ENCODE measurements at places on chromosomes 16 and 17.

GRCh38 chr16:88965411-88965810, 11.6 kb downstream of the CBFA2T3 start:
- no peaks in the 10 kb centered on the region for H3K36me3 ChIP-seq
- no peak for DNase-seq
- H3K27ac ChIP-seq, result no peak overlapping the region
- no peaks in the 10 kb centered on the region for H3K4me1 ChIP-seq

- peaks cover 24% of the 10 kb centered on the region for H3K4me1 ChIP-seq
- H3K36me3 ChIP-seq, result peaks cover 29% of the 10 kb centered on the region
- H3K27ac ChIP-seq, result no peak overlapping the region
- no peak for DNase-seq
- H3K4me3 ChIP-seq, result no peak overlapping the region
- H3K27me3 ChIP-seq, result no peaks in the 10 kb centered on the region
These were observed 36.3 kb downstream of the OR1D5 start for GRCh38 chr17:3026856-3027751.

DNA sequence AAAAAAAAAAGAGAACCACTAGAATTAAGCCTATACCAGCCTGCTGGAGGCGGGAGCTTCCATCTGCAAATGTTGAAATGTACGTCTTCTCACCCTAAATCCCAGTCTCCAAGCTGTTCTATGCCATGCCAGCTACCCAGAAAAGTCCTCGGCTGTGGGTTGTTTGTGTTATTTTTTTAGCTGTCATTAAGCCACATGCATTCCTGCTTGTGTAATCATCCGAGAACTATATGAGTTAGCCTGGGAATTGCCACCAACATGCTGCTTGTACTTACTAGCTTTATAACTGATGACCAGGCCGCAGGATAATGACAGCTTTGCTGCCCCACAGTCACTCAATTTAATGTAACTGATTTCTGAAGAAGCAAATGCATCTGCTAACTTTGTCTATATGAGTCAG, 313.9 kb upstream of the SALL1 start:
- DNase-seq, result peak; percentile 62
- no peak overlapping the region for H3K27ac ChIP-seq
- no peaks in the 10 kb centered on the region for H3K4me1 ChIP-seq

DNA sequence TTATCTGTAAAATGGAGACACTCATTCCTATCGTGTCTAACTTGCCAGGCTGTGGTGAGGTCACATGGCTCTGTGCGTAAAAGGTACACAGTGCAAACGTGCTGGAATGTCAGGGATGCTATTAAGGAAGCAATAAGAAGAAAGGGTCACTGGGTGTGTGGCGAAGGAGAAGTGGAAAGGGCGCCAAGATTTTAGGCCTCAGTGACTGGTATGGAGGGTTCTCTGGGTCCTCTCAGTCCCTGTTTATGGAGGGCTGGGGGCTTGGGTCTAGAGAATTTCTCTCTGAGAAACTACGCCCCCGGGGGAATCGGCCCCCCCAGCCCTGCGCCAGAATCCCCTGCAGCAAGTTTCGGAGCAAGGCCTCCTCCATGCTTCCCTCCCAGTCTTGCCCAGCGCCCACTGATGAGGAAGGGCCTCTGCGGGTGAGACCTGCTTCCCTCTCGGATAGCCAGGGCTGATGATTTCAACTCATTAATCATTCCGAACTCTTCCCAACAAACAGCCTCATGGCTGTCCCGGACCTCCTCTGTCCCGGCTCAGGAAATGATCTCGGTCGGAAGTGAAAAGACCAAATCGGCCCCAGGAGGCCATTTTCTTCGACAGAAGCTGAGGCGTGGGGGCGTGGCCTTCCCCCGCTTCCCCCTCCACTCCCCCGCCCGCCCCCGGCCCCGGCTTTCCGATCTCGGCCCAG, 1.2 kb upstream of the HEXIM1 start:
- peaks cover 23% of the 10 kb centered on the region for H3K4me1 ChIP-seq
- peak overlapping the region; percentile 97 for H3K4me3 ChIP-seq
- no peaks in the 10 kb centered on the region for H3K27me3 ChIP-seq

DNA sequence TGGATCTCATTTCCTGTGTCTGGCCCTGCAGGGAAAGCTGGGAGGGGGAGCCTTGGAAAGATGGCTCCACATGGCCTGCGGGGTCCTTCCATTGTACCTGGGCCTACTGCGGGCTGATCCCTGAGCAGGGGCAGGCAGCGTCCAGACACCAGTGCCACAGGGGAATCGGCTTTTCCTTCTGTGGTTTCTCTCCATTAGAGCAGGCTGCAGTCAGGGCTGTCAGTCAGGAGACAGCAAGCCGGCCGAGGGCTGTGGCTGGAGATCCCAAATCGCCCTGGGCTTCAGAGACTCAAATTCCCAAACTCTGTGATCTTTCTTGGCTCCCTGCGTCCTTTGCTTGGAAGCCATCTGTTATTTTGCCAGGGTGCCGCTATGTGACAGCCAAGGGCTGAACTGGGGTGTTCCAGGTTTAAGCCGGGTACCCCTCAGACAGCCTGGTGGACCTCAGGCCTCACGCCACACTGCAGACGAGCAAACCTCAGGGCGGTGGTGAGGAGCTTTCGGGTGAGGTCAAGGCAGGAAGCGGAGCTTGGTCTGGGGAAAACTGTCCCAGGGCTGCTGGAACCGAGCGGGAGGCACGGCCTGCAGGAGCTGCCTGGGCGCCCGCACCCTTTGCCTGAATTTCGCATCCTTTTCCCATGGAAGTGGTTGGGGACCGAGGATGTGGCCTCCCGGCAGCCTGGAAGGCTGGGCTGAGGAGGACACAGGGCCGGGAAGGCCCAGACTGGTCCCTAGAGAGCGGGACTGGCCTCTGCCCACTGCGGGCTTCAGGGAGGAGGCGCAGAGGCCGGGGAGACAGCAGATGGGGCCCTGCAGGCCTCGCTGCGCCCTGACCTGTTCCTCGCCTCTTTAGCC, 1.5 kb upstream of the CPNE7 start:
- peak overlapping the region; percentile 49 for H3K4me3 ChIP-seq
- no peak overlapping the region for H3K27ac ChIP-seq
- H3K4me1 ChIP-seq, result no peaks in the 10 kb centered on the region
- DNase-seq, result no peak
- peaks cover 11% of the 10 kb centered on the region for H3K36me3 ChIP-seq

- no peak overlapping the region for H3K27ac ChIP-seq
- peaks cover 14% of the 10 kb centered on the region for H3K27me3 ChIP-seq
- no peak for DNase-seq
- H3K36me3 ChIP-seq, result no peaks in the 10 kb centered on the region
- no peak overlapping the region for H3K4me3 ChIP-seq
These were observed 17.0 kb downstream of the TAF1C start for GRCh38 chr16:84169765-84170310.

GRCh38 chr17:81902023-81902652, at the start of gene NPB:
Gene NPB, plus strand, starts transcription at chr17:81902238. Its CDS starts 40 bp downstream, at chr17:81902278.
- DNase-seq, result no peak
- H3K27ac ChIP-seq, result peak within 1 kb of the TSS; percentile 11
- H3K36me3 ChIP-seq, result peaks cover 39% of the 10 kb centered on the region
- peaks cover 16% of the 10 kb centered on the region for H3K4me1 ChIP-seq

GRCh38 chr16:69520800-69521602, 44.8 kb upstream of the NFAT5 start:
- peaks cover 11% of the 10 kb centered on the region for H3K4me1 ChIP-seq
- H3K4me3 ChIP-seq, result no peak overlapping the region
- H3K27me3 ChIP-seq, result no peaks in the 10 kb centered on the region
- H3K36me3 ChIP-seq, result no peaks in the 10 kb centered on the region
- DNase-seq, result no peak
- H3K27ac ChIP-seq, result peak overlapping the region; percentile 51

GRCh38 chr17:27318633-27319032, 24.7 kb downstream of the WSB1 start:
- peaks cover 25% of the 10 kb centered on the region for H3K4me1 ChIP-seq
- H3K36me3 ChIP-seq, result peaks cover 56% of the 10 kb centered on the region
- no peak overlapping the region for H3K27ac ChIP-seq
- no peak for DNase-seq
- no peak overlapping the region for H3K4me3 ChIP-seq

- no peak for DNase-seq
- H3K4me1 ChIP-seq, result no peaks in the 10 kb centered on the region
- no peak overlapping the region for H3K27ac ChIP-seq
- H3K27me3 ChIP-seq, result no peaks in the 10 kb centered on the region
- no peaks in the 10 kb centered on the region for H3K36me3 ChIP-seq
- H3K4me3 ChIP-seq, result no peak overlapping the region
These were observed 485.7 kb downstream of the HS3ST4 start for GRCh38 chr16:26177438-26177837.

GRCh38 chr16:52301026-52301425, 245.9 kb downstream of the TOX3 start:
- no peaks in the 10 kb centered on the region for H3K36me3 ChIP-seq
- H3K27me3 ChIP-seq, result no peaks in the 10 kb centered on the region
- H3K4me1 ChIP-seq, result no peaks in the 10 kb centered on the region
- no peak for DNase-seq
- no peak overlapping the region for H3K4me3 ChIP-seq

DNA sequence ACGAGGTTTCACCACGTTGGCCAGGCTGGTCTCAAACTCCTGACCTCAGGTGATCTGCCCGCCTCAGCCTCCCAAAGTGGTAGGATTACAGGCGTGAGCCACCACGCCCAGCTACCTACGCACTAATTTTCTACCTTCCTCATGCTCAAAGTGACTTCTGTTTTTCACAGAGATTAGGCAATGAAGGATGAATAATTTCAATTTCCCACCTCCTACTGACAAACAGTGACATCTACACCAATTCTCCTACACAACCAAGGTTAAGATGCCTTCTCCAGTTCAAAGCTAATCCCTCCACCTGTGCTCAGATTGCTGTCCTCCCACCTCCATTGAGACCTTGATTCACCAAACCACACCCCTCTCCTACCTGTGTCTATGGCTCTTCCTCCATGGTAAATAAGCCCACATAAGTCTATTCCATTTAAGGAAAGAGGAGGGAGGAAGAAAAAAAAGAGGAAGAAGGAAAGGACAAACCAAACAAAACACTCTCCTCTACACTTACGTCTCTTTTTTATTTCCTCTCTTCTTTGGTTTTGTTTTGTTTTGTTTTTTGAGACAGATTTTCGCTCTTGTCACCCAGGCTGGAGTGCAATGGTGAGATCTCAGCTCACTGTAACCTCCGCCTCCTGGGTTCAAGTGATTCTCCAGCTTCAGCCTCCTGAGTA, 5.5 kb upstream of the MED11 start:
- H3K27ac ChIP-seq, result no peak overlapping the region
- no peaks in the 10 kb centered on the region for H3K36me3 ChIP-seq
- H3K4me3 ChIP-seq, result no peak overlapping the region

DNA sequence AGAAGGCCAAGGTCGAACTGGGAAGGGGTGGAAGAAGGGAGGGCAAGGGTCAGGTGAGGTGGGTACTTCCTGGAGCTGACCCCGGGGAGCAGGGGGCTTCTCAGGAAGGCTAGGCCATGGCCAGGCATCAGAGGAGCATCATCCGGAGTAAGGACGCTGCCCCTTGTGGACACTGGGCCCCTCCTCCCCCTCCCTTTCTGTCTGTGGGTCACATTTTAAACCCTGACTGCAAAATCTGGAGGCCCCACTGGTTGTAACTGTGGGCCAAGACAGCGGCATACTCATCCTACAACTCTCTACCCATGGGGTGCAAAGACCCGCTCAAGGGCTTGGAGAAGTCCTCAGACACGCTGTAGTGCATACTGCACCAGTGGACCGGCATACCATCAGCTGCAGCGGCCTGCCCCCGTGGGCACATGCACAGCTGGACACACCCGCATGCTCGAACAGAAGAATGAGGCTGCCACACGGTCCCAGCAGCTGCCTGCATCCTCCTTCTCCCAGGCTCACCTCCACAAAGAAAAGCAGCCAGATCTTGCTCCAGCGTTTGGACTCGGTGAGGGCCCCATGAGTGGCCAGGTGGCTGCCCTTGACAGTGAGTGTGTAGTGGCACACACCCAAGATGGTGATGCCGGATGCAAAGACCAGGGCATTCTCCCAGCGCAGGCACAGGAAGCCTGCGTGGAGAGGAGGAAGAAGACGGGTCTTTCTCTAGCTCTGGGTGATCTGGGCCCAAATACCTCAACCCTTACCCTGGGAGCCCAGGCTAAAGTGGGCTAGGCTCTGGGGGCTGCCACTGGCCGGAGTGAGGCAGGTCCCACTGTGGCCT, 1.2 kb downstream of the FADS6 start:
- no peak overlapping the region for H3K4me3 ChIP-seq
- H3K36me3 ChIP-seq, result no peaks in the 10 kb centered on the region
- peaks cover 53% of the 10 kb centered on the region for H3K27me3 ChIP-seq
- no peak overlapping the region for H3K27ac ChIP-seq
- no peaks in the 10 kb centered on the region for H3K4me1 ChIP-seq

DNA sequence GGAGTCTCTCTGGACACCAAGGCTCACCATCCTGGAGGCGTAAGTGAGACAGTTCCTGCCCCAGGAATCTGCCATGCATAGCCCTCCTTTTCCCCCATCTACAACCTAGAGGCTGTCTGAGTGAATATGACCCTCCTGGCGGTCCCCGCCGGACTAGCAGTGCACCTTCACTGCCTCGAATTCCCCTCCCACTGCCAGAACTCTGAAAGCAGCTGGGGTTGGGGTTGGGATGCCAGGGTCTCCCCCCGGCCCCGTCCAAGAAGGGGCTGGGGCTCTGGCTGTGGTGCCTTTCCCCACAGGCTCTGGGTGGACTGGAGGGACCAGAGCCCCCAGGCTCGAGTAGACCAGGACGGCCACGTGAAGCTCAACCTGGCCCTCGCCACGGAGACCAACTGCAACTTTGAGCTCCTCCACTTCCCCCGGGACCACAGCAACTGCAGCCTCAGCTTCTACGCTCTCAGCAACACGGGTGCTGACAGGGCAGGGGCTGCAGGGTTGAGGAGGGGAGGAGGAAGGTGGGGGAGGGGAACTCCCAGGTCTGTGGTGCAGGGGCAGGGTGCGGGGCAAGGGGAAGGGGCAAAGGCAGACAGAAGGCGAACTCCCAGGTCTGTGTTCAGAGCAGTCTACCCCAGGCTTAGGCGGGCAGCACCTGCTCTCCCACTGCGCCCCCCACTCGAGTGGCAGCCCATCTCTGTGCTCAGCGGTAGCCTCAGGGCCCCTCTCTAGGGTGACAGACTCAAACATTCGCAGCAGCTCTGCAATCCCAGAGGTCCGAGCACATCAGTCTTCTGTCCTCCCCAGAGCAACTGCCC, 1.2 kb downstream of the ZACN start:
- peaks cover 45% of the 10 kb centered on the region for H3K27me3 ChIP-seq
- H3K4me3 ChIP-seq, result no peak overlapping the region
- peaks cover under 1% of the 10 kb centered on the region for H3K4me1 ChIP-seq
- H3K36me3 ChIP-seq, result peaks cover 14% of the 10 kb centered on the region
- DNase-seq, result no peak

- no peak overlapping the region for H3K27ac ChIP-seq
- peak; percentile 78 for DNase-seq
- no peaks in the 10 kb centered on the region for H3K36me3 ChIP-seq
- no peaks in the 10 kb centered on the region for H3K4me1 ChIP-seq
These were observed 13.4 kb upstream of the ATP5MC1 start for GRCh38 chr17:48878920-48879898.

DNA sequence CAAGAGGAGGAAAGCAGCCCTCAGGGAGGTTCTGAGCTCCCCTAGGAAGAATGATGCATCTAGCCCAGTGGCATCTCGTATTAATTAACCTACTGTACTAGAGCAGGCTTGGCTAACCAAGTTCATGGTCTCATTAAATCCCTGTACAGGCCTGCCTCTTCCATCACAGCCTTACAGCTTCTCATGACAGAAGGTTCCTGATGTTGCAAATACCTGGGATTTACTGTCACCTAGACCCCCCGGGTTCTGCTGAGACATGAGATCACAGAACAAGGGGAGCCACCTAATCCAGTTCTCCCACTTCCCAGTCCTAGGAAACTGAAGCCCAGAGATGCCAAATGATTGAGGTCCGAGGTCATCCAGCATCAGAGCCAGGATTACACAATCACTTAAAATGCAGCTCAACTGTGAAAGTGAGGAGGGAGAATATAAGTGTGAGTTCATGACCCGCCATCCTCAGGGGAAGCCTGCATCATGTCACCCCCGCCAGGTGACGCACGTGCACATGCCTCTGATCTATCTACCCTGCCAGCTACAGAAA, 23.9 kb downstream of the ACLY start:
- H3K27me3 ChIP-seq, result no peaks in the 10 kb centered on the region
- no peak overlapping the region for H3K27ac ChIP-seq
- H3K4me1 ChIP-seq, result no peaks in the 10 kb centered on the region
- no peak overlapping the region for H3K4me3 ChIP-seq

Data from MCF 10A (cell line).